GM23338 (cell line): ENCODE measurements at places on chromosomes 2 and 18.

DNA sequence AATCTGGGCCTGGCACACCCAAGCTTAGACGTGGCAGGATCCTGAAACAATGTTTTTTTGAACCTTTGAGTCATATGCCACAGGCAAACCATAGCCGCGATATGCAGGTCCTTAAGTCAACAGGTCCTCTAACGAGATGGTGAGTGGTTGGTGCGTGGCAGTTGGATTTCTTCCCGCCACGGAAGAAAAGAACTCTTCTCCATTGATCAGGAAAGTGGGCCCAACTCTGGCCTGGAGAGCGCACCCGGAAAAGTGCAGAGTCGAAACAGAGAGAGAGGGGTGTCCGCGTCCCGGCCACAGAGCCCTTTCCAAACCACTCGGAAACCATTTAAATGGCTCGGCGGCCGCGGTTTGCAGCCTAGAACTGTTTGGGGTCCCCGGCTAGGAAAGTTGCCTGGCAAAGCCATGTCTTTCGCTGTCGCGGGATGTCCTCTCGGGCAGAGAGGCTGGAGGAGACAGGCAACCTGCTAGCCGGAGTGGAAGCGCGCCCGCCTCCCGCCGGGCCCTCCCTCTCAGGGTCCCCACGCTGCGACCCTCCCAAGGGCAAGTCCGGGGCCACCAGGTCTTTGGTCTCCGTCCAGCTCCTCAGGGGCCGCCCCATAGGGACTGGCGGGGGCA lies 777 bp downstream of the GALNT3 start:
- DNase-seq, result peak; percentile 40

GRCh38 chr2:111099402-111099801 lies 21.3 kb upstream of the BCL2L11 start:
- no peak for DNase-seq

DNA sequence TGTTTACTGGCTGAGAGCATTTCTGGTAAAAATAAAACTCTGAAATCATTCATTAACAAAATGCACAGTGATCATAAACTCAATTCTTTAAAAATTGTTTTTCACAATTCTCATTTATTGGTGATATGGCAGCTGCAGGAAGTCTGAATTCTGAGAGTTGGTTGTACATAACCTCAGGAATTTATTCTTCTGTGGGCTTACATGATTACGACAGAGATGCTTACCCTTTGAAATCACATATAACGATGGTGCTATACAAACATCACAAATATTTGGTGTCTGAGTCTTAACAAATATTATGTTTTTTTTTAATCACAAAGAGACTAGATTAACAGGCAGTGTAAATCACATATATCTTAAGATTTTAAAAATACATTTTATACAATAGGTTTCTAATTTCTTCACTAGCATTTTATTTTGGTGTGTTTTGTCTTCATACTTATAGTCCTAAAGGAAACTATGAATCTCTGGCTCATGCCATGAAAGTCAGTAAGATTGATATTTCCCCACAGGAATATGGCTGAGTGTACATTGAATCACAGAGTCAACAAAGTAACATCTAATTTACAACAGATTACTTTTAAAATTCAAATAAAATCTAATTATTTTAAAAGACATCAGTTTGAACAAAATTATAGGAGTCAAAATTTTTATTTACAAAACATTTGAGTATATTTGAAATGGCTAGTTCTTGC lies 318.8 kb upstream of the THUMPD2 start:
- DNase-seq, result no peak

- no peak for DNase-seq
These were observed 5.0 kb downstream of the OSBPL6 start for GRCh38 chr2:178199334-178199733.

- no peak for DNase-seq
These were observed 226.6 kb downstream of the MEIS1 start for GRCh38 chr2:66661253-66662173.

DNA sequence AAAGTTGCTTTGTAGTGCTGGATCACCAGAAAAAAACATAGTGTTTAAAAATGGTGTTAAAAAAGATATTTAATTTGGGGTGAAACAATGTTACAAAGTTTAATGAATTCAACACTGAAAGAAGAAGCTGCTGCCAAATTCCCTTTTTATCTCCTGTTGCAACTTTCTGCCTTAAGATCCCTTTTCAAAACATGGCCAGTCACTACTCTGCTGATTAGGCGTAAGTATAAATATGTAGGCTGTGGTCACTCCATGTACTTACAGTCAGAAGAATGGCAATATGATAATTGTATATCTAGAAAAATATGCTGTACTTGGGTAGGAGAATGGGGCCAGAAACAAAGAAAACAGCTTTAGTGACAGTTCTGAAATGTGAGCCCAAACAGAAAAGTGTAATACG lies 123.5 kb upstream of the ZBTB14 start:
- no peak for DNase-seq

- DNase-seq, result no peak
These were observed 1269.8 kb upstream of the PIK3C3 start for GRCh38 chr18:40685219-40685618.

- DNase-seq, result peak; percentile 72
These were observed at the start of gene TMEM200C for GRCh38 chr18:5895299-5895875. TMEM200C (minus strand) TSS chr18:5895522; CDS start chr18:5892063, 3,459 bp downstream.

- no peak for DNase-seq
These were observed 18.1 kb downstream of the EPAS1 start for GRCh38 chr2:46315103-46315890.

DNA sequence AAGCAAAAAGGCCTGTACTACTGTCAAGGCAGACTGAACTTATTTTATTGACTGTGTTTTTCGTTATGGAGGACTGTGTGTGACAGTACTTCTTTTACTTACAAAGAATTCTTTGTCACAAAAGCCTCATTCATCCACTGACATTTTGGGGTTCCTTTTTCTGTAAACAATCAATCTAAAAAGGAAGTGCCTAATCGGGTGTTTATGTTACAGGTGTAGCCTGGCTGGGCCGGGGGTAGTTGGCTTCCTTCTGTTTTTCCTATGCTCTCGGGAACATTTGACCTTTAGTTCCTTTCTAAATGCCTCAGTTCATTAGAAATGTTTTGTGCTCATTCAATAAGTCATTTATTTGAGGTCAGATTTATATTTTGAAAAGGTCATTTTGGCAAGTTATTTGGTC lies 8.3 kb downstream of the ZCCHC2 start:
- no peak for DNase-seq

GRCh38 chr2:135152361-135152760 lies 100.3 kb downstream of the RAB3GAP1 start:
- DNase-seq, result no peak

DNA sequence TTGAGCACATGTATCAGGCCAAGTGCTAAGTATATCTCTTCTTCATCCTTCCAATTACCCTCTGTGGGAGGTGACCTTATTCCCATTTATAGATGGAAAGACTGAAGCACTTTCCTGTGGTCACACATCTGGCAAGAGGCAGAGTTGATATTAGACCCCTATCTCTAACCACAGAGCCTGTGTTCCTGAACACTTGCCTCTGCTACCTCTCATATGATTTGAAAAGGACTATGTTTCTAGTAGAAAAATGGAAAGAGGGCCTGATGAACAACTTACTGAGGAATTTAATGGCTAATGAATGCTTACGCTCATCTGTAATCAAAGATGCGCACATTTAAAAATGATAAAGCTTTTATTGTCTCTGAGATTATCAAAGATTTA lies 46.2 kb upstream of the DYNC2LI1 start:
- DNase-seq, result no peak

DNA sequence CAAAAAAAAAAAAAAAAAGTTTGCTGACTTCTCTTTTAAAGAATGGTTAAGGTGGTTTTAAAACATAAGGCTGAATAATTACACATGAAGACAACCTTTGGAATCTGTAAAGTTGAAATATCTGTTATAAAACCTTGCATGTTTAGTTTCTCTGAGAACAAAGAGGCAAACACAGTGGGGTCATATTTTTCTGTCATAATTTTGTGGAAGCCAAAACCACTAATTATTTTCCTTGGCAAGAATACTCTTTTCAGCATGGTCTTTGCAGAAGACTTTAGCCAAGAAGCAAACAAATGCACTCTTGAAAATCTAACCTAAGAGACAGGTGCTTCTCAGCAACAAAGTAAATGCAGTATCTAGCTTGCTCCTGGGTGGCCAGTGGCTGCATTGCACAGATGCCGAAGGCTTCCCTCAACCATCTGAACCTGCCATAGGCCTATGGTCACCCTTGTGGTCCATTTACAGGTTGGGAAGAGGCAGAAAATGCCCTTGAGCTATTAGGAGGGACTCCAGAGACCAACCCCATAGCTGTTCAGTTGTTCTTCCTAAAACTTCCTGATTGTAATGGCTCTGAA lies 44.8 kb downstream of the ZAP70 start:
- no peak for DNase-seq

GRCh38 chr2:64635976-64636911 lies 17.5 kb downstream of the SERTAD2 start:
- DNase-seq, result no peak

DNA sequence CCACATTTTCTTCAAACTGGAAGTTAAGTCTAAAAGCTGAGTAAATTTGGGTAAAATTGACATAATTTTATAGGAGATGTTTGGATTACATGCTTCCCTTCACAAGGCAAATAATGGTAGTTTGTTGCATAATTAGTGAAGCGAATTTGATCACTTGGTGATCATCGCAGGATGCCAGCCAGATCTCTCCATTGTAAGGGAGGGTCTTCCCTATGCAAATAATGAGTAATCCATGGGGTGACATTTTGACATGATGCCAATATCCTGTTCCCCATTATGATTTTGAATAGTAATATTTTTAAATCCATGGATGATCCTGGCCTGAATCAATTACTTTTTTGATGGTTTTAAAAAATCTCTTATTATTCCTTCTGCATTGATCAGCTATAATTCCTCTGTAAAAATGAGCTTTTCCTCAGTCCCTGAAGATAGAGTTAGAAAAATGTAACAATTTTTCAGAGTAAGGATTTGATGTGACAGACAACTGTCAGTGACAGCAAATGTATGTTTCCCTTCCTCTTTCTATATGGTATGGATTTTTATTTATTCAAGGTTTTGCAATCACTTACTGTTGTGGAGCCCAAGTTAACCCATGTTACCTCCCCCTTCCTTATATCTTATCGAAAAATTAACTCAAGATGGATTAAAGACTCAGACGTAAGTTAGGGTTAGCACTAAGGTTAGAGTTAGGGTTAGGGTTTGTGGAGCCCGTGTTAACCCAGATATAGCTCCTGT lies 21.4 kb downstream of the CCL20 start:
- no peak for DNase-seq

GRCh38 chr2:124975224-124975623 lies 950.1 kb downstream of the CNTNAP5 start:
- DNase-seq, result peak; percentile 11

- DNase-seq, result no peak
These were observed 6.4 kb upstream of the TANC1 start for GRCh38 chr2:158962074-158962473.

DNA sequence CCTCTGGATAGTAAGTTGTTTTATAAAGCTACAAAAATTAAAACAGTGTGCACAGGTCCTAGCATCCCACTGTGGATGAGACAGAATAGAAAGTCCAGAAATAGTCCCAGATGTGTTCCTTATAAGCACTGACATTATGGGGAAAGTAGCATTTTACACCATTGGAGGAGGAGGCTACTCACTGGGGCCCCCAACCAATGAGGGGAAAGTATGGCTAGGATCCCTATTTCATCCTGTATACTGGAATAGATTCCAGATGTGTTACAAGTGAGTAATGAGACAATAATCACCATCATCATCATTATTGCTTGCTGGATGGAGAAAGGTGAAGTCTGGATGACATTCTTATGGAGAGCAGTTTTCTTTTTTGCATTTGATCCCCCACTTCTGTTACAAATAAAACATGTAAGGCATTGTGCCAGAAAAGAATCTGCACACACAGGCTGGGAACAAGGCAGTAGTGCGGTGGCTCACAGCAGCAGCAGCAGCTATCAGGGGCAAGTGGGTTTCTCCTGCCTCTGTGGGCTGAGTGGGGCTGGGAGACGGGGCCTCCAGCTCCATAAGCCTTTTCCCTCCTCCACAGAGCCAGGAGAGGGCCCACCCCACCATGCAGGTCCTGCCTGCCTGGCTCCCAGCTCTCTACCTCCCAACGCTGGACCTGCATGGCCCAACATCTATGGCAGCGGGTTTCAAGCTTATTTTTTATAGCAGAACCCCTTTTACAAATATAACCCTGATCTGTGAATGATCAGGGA lies 5.0 kb downstream of the ARID5A start:
- DNase-seq, result no peak

DNA sequence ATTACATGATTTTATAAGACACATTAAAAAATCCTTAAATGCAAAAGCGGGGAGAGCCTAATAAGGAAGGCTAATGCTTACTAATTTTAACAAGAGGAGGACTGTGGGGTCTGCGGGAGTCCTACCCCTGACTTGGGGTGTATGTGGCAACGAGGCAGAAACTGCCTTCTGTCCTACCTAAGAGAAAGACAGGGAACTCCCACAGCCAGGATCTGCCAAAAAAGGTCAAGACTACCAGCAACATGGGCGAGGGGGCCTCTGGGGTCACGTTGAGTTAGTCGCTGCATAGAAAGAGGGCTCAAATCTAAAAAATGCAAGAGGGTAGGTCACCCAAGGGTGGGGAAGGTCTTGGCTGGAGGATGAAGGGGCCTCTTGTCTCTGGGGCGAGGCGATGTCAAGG lies 529 bp upstream of the AMER3 start:
- DNase-seq, result no peak

- no peak for DNase-seq
These were observed 145.7 kb upstream of the CDH19 start for GRCh38 chr18:66749481-66750035.

DNA sequence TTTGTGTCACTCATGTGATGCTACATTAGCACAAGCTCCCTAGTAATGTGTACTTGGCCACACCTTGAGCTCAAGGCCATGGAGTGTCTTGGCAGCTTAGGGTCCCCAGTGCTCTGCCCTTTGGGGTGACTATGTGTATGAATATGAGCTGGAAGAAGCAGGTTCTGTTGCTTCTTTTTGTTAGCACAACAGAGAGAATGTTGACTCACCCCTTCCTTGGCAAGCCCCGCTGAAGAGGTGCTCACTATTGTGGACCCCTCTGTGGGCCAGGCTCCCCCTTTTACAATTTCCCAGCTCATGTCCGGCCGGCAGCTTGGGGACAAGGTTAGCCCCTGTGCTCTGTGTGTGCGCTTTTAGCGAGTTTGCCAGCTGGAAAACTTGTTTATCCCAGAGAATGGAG lies 48.1 kb downstream of the DGKD start:
- DNase-seq, result no peak

DNA sequence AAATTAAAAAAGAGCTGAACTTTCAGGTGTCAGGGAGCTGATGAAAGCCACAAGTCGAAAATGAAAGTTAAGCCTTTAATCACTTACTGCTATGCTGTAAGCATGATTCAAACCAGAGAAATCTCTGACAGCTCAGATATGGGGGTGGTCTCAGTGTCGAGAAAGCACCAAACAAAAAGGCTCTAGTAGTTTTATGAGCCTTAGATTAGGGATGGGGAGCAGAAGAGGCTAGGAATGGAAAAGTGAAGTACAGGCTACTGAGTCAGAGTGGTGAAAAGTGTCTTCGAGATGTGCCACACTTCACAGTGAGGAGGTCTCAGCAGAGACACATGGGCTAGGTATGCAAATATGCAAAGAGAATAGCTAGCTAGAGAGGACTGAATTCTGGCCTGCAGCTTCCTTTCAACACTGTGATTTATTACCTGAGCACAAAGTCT lies 482.2 kb downstream of the SPAG16 start:
- DNase-seq, result no peak

- no peak for DNase-seq
These were observed 74.8 kb upstream of the GLI2 start for GRCh38 chr2:120660771-120661459.

GRCh38 chr2:25606892-25607291 lies 66.5 kb downstream of the DTNB start:
- DNase-seq, result peak; percentile 25

- DNase-seq, result peak; percentile 72
These were observed 64.1 kb downstream of the CHRNA1 start for GRCh38 chr2:174699993-174700766.

GRCh38 chr2:63003351-63003750 lies 47.3 kb upstream of the OTX1 start:
- no peak for DNase-seq
